ENCODE measurements at places on chromosomes 4 and X. TPM values are rescaled to one million over a fixed set of nuclear protein-coding genes. Genes with fewer than 3 reads are reported as not detected.

The TEX13B gene
- total RNA-seq = not detected

DNA sequence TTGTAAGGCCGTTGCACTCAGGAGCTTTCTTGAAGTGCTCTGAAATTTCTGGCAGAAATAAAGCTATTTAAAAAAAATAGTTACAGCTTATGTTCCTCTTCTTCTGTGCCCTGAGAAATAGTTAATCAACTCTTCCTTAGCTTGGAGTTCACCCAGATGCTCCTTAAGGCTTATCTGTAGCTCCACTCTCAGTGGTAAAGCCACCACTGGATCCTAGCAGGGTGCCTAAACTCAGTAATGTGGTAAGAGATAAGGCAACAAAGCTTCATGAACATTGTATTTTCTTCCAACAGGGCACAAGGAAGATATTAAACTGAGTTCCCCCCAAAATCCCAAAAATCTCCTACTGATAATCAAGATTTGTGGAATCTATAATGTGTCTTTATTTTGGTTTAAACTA lies 299.5 kb downstream of the MAPK10 start:
- H3K36me3 ChIP-seq = no peaks in the 10 kb centered on the region
- H3K4me3 ChIP-seq = no peak overlapping the region
- H3K4me1 ChIP-seq = no peaks in the 10 kb centered on the region
- no peaks in the 10 kb centered on the region for H3K27me3 ChIP-seq
- no peak for DNase-seq

DNA sequence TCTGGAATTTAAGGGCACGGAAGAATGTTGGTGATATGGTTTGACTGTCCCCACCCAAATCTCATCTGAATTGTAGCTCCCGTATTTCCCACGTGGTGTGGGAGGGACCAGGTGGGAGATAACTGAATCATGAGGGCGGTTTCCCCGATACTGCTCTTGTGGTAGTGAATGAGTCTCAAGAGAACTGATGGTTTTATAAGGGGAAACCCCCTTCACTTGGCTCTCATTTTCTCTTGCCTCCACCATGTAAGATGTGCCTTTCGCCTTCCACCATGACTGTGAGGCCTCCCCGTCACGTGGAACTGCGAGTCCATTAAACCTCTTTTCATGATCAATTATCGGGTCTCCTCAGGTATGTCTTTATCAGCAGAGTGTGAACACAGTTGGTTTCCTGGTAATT lies 25.6 kb upstream of the DHRSX start:
- H3K27ac ChIP-seq = no peak overlapping the region
- H3K4me3 ChIP-seq = no peak overlapping the region
- DNase-seq = no peak
- no peaks in the 10 kb centered on the region for H3K4me1 ChIP-seq

- H3K36me3 ChIP-seq = no peaks in the 10 kb centered on the region
- no peak overlapping the region for H3K27ac ChIP-seq
Measured at GRCh38 chr4:87270144-87270543, 49.7 kb upstream of the KLHL8 start.

DNA sequence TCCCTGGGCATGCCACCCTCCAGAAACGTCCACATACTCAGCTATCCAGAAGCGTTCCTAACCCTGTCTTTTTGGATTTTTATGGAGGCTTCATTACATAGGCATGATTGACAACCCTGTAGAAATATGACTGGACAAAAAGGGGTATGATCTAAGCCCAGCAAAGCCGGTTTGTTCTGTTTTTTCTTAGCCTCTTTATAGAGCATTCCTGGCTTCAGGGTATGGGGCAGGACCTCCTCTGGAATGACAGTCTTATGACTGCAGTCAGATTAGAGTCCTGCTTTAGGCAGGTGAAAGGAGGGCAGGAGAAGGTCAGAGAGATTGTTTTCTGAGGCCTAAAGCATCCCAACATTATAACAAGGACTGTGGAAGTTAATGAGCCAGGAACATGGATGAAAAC lies 137.4 kb downstream of the DCLK2 start:
- H3K4me3 ChIP-seq = no peak overlapping the region
- H3K4me1 ChIP-seq = peaks cover 27% of the 10 kb centered on the region
- no peak for DNase-seq
- no peaks in the 10 kb centered on the region for H3K27me3 ChIP-seq
- H3K27ac ChIP-seq = no peak overlapping the region
